ENCODE measurements at places on chromosomes 4 and X.
A peak's percentile ranks its signal among the peaks of the same experiment; 100 is the strongest.

GRCh38 chrX:17529151-17529745 lies 154.2 kb downstream of the NHS start:
- no peak overlapping the region for H3K4me3 ChIP-seq
- H3K27me3 ChIP-seq, result no peaks in the 10 kb centered on the region
- no peaks in the 10 kb centered on the region for H3K36me3 ChIP-seq
- no peak for DNase-seq
- H3K27ac ChIP-seq, result no peak overlapping the region

DNA sequence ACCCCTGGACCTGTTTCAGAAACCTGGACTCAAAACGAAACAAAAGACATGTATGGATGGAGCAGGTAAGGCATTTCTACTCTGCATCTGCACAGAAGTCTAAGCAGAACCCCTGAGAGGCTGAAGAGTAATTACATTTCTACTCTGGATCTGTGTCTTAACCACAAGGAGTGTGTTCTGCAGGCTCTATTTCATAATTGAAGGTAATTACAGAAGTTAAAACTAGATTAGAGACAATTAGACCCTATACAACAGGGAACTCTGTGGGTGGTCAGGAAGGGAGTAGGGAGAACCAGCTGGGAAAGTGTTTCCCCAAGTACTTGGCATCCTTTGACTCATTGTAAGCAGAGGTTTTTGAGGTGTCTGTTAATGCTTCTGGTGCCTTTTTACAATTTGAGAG lies 69.8 kb downstream of the IGSF1 start:
- H3K27me3 ChIP-seq, result no peaks in the 10 kb centered on the region
- H3K36me3 ChIP-seq, result no peaks in the 10 kb centered on the region
- no peak overlapping the region for H3K27ac ChIP-seq
- no peak overlapping the region for H3K4me3 ChIP-seq
- H3K4me1 ChIP-seq, result no peaks in the 10 kb centered on the region
- DNase-seq, result no peak

- H3K27me3 ChIP-seq, result no peaks in the 10 kb centered on the region
- no peaks in the 10 kb centered on the region for H3K36me3 ChIP-seq
- DNase-seq, result no peak
- peaks cover 9% of the 10 kb centered on the region for H3K4me1 ChIP-seq
Measured at GRCh38 chr4:84529169-84529751, 30.2 kb upstream of the NKX6-1 start.

DNA sequence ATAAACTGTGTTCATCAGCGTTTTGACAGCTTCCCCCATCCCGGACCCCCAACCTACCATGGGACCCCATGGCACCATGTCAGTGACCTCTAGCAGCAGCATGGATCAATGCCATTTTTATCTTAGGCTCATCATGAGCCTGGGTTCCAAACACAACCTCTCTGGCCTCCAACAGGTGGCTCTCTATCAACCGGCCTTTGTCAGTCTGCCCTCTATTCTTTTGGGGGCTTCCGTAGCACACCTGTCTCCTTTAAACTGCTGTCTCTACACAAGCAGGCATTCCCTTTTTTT lies 721 bp upstream of the TMEM150C start:
- H3K4me1 ChIP-seq, result peaks cover 18% of the 10 kb centered on the region
- DNase-seq, result no peak
- H3K27ac ChIP-seq, result no peak overlapping the region
- H3K36me3 ChIP-seq, result no peaks in the 10 kb centered on the region
- H3K4me3 ChIP-seq, result peak overlapping the region; percentile 82

DNA sequence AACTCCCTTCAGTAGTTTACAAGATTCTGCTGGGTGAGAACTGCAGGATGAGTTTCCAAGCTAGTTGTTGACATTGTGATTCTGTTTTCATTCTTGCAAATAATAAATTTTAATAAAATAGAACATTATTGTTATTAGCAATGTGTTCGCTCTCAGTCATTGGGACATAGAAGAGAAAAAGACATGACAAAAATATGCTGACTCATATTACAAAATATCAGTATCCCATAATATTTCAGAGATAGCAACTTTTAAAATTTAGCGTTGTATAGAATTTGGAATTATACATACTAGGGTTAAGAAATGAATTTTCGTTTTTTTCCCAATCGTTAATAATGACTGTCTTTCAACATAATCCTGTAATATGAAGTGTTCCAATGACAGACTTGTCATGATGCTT lies 45.4 kb downstream of the KIT start:
- DNase-seq, result no peak
- no peaks in the 10 kb centered on the region for H3K27me3 ChIP-seq
- H3K4me3 ChIP-seq, result no peak overlapping the region
- no peak overlapping the region for H3K27ac ChIP-seq

- H3K36me3 ChIP-seq, result peaks cover 89% of the 10 kb centered on the region
- H3K4me1 ChIP-seq, result peaks cover 12% of the 10 kb centered on the region
- DNase-seq, result no peak
- no peak overlapping the region for H3K4me3 ChIP-seq
- no peak overlapping the region for H3K27ac ChIP-seq
Measured at GRCh38 chr4:84691800-84692199, 108.9 kb downstream of the CDS1 start.

- H3K27me3 ChIP-seq, result no peaks in the 10 kb centered on the region
- H3K27ac ChIP-seq, result no peak overlapping the region
- H3K4me3 ChIP-seq, result no peak overlapping the region
- no peak for DNase-seq
- no peaks in the 10 kb centered on the region for H3K36me3 ChIP-seq
- no peaks in the 10 kb centered on the region for H3K4me1 ChIP-seq
Measured at GRCh38 chr4:71355045-71355444, 16.2 kb downstream of the SLC4A4 start.

- no peak for DNase-seq
- no peak overlapping the region for H3K4me3 ChIP-seq
- no peaks in the 10 kb centered on the region for H3K36me3 ChIP-seq
- no peak overlapping the region for H3K27ac ChIP-seq
- no peaks in the 10 kb centered on the region for H3K27me3 ChIP-seq
Measured at GRCh38 chrX:139766545-139766983, 58.6 kb upstream of the MCF2 start.

GRCh38 chr4:25552580-25553271 lies 102.9 kb upstream of the SLC34A2 start:
- H3K27ac ChIP-seq, result no peak overlapping the region
- H3K27me3 ChIP-seq, result no peaks in the 10 kb centered on the region
- H3K36me3 ChIP-seq, result no peaks in the 10 kb centered on the region
- no peak for DNase-seq

DNA sequence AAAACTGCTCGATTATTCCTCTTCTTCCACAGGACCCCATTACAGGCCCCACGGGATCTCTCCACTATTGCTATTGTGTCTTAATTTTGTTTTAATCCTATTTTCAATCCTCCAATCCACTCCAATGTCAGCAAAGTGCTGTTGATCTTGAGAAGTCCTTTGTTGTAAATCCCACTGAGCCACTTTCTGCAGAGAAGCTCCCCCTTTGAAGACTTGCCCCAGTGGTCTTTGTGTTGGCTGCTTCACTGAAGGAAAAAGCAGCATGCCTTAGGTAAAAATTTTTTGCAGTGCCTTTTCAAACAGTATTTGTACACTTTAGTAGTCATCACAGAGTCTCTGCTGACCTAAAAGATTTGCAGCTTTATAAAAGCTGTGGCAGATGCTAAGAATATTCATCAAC lies 252.0 kb upstream of the SLC7A11 start:
- no peak for DNase-seq
- no peaks in the 10 kb centered on the region for H3K4me1 ChIP-seq
- no peaks in the 10 kb centered on the region for H3K36me3 ChIP-seq
- H3K4me3 ChIP-seq, result no peak overlapping the region
- no peaks in the 10 kb centered on the region for H3K27me3 ChIP-seq

- H3K27ac ChIP-seq, result no peak overlapping the region
- no peaks in the 10 kb centered on the region for H3K4me1 ChIP-seq
- no peak overlapping the region for H3K4me3 ChIP-seq
- no peak for DNase-seq
Measured at GRCh38 chr4:132071815-132072214, 1077.3 kb upstream of the PCDH10 start.
